ENCODE measurements at places on chromosomes 6 and 20.
A peak's percentile ranks its signal among the peaks of the same experiment; 100 is the strongest.

- no peak for DNase-seq
These were observed 181.8 kb downstream of the DLL1 start for GRCh38 chr6:170108890-170109587.

DNA sequence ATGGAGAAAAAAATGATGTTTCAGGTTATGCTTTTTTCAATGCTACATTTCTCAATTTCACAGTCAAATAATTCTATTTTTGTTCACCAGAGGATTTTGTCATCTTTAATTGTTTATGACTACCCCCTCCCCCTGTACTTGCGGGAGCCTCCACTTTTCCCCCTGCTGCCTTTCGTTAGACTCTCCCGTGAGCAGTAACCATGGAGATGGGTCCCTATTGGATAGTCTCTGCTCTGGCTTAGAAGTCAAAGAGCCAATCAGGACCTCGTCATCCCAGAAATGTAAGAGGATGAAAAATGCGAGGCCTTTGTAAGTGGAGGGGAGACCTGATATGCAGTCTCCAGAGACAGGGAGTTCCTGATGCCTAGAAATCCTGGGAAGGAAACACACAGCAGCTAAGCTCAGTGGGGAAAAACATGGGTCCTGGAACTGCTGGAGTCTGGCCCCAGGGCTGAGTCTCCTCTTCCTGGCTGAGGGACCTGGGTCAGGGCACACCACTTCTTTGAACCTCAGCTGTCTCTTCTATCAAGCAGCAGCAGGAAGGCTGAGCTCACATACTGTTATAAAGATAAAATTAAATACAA is 298.7 kb downstream of the TSHZ2 start:
- DNase-seq = no peak

GRCh38 chr6:7142918-7143475 is 35.2 kb downstream of the RREB1 start:
- DNase-seq = no peak

GRCh38 chr6:19052219-19052618 is 665.1 kb downstream of the RNF144B start:
- DNase-seq = no peak

- DNase-seq = no peak
These were observed 776.7 kb downstream of the TBC1D32 start for GRCh38 chr6:120557554-120557953.

DNA sequence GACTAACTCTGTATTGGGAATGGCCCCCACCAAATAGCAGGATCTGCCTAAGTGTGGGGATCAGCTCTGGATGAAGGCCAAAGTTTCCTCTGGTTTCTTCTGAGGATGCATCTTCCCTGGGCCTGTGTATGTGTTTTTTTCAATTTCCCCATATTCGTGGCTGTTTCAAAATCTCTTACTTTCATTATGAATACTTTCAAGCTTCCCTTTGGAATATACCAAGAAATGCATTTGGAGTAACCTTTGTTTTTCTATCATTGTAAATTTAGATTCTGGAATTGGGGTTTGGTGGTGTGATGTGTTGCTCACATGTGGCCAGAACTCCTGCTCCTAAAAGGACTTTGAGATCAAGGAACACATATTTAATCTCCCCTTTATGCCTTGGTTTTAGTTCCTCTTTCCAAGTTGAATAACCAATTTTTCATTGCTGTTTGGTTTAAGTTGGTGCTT is 8.4 kb downstream of the ENTPD6 start:
- no peak for DNase-seq

- DNase-seq = peak; percentile 17
These were observed 165.1 kb downstream of the RALGAPA2 start for GRCh38 chr20:20547221-20547875.

- DNase-seq = no peak
These were observed 105.5 kb downstream of the NRSN1 start for GRCh38 chr6:24231438-24231977.

GRCh38 chr6:122187186-122187585 is 212.3 kb upstream of the HSF2 start:
- no peak for DNase-seq

DNA sequence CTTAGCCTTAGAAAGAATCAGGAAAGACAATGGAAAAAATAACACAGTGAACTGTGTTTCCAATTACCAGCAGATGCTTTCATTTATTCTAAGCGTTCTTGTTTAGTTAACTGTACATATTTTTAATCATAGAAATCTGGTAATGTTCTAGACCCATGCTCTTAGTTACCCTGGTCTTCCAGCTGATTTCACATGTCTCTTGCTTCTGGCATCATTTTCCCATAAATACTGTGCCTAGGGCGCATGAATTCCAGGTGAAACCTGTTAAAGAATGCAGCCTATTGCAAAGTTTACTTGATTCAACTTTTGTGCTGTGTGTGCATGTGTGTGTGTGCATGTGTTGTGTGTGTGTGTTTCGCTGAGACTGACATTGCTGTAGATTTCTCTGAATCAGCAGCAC is 178.6 kb downstream of the PDE7B start:
- no peak for DNase-seq

GRCh38 chr6:2706558-2706957 is 44.2 kb downstream of the MYLK4 start:
- DNase-seq = no peak

- DNase-seq = no peak
These were observed 34.3 kb downstream of the FNDC1 start for GRCh38 chr6:159203304-159204005.

DNA sequence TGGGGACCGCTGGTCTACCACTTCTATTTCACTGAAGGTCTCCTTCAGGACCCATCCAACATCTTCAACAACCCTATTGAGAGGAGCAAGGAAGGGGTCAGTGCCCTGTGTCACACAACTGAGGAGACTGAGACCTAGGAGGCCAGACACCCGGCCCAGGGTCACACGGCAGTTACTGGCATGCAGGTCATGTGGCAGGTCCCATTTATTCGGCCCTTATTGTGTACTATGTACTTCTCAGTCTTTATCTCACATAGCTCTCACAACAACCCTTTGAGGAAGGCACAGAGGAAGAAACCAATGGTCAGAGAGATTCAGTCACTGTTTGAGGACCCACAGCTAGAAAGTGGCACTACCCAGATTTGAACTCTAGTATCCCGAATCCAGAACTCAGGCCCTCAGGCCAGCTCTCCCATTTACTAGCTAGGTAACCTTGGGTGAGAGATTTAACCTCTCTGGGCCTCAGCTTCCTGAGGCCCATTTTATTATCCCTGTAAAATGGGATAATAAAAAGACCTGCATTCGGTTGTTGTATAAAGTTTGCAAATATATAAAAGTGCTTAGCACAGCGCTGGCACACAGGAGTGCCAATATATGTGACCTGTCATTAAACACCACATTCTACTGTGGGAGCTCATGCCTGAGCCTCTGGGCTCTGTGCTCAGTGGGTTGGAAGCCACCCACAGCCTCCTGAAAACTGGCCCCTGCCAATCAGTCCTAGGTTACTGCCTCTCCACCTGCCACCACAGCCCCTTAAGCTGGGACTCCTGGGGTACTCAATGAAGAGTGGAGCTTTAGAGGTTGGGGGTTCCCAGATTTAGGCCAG is 15.8 kb downstream of the TFEB start:
- DNase-seq = no peak

DNA sequence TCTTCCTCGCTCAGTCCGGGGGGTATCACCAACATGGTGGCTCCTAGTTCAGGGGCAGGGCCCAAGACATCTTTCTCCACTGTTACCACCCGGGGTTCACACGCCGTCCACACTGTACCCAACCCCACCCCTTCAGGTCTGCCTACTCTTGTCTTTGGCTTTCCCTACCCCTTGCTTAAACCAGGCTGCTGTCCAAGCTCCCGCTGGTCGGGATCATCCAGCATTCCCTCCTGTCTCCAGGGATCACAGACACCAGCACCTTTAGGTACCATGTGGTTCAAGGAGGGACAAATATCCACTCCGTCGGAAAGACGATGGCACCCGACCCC is 395 bp downstream of the NELFE start:
- no peak for DNase-seq

DNA sequence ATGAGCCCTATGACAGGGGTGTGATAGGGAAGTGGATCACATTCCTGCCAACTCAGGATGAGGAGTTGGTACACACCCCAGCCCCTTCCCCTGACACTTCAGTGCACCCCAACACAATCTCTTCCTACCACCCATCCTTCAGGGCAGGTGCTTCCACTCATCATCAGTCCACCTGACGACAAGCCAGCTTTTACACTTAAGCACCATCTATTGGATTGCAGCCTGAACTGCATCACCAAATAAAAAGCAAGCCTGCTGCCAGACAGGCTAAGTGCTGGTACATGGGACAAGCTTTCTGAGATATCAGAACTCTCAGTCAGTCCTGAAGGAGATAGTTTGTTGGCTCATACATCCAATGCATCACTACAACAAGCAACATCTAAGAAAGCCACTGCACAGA is 69.0 kb upstream of the TMEM200A start:
- no peak for DNase-seq

DNA sequence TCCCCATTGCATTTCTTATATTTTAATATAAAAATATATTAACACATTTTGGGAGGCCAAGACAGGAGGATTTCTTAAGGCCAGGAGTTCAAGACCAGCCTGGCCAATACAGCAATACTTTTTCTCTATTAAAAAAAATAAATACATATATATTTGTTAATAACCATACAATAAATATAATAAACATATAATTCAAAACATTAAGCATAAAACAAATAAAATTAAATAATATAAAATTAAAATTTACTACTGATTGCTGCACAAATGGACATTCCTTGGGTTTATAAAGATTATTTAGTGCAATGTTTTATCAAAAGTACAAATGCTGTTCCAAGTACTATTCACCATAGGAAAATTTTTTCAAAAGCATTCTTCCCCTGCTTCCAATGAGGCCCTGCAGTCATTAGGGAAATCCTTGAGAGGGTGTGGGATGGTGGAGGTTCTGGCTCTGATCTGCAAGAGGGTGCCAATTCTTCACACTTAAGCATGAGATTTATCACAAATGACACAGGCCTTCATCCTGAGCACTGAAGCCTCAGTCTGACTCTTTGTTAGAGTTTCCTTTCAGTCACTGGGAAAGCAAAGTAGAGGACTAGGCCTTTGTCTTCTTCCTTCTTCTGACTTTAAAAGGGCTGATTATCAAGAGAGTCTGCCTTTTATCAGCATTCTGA is 596.7 kb downstream of the EPM2A start:
- no peak for DNase-seq

DNA sequence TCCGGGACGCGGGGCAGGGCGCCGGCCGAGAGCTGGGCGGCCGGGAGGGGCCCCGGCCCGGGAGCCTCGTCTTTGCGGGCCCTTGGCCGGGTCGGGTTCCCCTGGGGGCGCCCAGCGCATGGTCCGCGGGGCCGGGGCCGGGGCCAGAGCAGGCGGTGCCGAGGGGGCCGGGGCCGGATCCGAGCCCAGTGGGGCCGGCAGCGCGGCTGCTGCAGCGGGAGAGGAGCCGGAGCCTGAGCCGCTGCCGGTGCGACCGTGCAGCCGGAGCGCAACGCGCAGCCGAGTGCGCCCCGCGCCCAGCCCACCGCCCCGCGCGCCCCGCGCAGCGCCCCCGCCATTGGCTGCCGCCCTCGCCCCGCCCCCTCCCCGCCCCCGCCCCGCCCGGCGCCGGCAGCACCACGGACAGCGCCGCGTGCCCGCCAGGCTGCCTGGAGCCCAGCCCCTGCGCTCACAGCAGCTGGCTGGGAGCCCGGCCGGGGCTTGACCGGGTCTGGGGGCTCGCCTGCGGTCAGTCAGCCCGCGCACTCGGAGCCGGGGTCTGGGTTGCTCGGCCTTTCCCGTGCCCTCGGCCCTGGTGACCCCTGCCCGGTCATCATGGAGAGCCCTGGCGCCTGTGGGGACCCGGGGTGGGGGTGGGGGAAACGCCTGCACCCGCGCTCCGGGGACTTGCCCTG is at the start of gene HRH3:
HRH3 (minus strand) TSS at position 287 of the 674 bp plus-strand sequence. CDS start 308 bp downstream, outside the sequence.
- DNase-seq = peak; percentile 38

Measured in activated CD4-positive, alpha-beta memory T cell treated with anti-CD3 and anti-CD28 coated beads for 36 hours (primary cell).